ENCODE measurements at places on chromosomes 6 and 20.

GRCh38 chr20:43022568-43022967, 167.1 kb downstream of the PTPRT start:
- no peak for DNase-seq

DNA sequence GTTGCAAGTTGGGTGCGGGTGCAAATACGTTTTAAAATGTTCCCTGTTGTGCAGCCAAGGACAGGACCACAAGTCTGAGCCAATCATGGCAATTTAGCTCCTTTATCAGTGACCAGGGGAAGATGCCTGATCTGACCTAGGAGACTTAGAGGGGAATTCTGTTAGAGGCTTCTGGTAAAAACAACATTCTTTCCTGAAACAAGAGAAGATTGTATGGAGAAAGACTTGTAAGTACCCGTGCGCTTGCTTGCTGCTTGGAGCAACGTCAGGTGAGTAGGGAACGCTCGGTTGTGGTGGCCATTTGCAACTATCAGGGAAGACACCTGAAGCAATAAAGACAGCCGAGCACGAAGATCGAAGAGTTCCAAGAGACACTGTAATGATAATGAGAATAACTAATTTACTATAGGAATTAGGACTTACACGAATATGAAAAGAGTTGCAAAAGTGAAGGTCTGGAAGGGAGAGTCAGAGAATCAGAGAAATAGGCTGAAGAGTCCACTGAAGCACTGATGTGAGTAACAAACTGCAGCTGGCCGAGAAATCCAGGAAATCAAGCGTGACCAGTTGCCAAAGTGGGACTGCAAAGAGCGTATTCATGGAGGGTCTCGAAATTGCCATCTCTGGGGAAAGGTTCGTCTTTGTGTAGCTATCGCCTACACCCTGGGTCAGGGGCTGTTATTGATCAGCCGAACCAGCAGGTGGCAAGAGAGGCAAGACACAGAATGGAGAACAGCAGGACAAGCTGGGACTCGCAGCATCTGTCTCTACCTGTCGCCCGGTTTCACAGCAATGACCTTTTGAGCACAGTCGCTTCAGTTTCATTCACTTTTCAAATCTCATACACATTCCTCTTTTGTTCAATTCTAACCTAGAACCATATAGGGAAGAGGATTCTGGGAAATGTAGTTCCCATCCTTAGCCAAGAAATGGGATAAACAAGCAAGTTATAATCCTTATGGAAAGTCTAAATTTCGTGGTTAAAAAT, 26.1 kb downstream of the LOC128125822 start:
- peak; percentile 70 for DNase-seq

GRCh38 chr6:2042956-2043648, 202.3 kb downstream of the GMDS start:
- DNase-seq, result no peak

- DNase-seq, result no peak
Measured at GRCh38 chr20:24895431-24895830, 53.6 kb upstream of the CST7 start.

- no peak for DNase-seq
Measured at GRCh38 chr20:11372876-11373790, 544.6 kb upstream of the BTBD3 start.

DNA sequence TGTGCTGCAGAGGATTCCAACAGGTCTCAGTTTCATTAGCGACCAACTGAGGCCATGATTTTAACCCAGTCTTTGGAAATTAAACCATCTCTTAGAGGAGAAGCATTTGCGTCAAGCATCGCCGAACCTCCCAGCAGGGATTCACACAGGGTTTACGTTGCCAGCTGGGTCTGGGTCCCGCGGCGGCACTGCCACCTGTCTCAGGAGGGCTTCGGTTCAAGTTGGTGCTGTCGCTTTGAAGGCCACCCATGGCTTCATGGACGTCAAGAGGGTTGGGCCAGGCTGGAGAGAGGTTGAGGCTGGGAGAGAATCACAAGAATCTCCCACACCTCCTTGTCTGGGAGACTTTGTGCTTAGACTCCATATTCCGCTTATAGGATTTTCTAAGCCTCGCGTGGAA, 43.0 kb upstream of the FRMD1 start:
- no peak for DNase-seq

DNA sequence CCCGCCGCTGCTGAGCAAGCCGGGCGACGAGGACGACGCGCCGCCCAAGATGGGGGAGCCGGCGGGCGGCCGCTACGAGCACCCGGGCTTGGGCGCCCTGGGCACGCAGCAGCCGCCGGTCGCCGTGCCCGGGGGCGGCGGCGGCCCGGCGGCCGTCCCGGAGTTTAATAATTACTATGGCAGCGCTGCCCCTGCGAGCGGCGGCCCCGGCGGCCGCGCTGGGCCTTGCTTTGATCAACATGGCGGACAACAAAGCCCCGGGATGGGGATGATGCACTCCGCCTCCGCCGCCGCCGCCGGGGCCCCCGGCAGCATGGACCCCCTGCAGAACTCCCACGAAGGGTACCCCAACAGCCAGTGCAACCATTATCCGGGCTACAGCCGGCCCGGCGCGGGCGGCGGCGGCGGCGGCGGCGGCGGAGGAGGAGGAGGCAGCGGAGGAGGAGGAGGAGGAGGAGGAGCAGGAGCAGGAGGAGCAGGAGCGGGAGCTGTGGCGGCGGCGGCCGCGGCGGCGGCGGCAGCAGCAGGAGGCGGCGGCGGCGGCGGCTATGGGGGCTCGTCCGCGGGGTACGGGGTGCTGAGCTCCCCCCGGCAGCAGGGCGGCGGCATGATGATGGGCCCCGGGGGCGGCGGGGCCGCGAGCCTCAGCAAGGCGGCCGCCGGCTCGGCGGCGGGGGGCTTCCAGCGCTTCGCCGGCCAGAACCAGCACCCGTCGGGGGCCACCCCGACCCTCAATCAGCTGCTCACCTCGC, 1.5 kb downstream of the ARID1B start:
- DNase-seq, result peak; percentile 55

DNA sequence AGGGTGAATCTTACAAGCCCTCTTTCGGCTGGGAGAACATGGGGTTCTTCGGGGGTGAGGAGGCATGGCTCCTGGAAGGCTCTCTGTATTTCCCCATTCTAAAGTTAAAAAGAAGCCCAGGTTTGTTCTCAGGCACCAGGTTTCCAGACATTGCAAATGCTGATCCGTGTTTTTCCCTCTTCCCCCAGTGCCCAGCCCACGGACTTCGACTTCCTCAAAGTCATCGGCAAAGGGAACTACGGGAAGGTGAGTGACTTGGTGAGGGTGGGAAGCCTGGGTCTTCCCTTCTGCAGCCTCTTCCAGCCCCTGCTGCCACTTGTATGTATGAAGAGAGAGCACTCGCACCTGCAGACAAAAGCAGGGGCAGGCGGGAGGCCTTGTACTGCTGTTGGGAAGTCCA, 8.7 kb downstream of the SGK2 start:
- DNase-seq, result no peak

DNA sequence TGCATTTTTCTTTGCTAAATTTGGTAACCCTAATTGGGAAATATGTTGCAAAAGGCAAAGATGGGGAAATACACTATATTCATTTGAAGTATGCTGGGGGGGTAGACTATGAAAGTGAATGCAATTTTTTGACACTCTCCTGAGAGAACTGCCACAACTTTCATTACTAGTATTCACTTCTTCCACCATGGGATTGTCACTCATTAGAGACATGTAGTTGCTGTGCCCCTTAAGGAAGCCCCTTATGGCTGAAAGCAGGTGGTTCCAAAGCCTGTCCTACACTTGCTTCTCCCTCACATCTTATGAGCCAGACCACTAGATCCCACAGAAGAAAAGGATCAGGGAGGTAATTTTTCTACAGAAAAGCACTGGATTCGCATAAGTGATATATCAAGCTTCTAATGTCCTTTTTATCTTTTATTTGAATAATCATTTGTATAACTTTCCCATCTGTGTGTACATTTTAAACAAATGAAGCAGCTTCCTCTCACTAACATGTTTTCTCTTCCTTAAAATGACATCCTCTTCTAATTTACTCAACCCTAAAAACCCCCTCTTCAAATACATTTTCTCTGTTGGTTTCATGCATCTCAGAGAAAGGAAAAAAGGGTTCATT, 83.8 kb downstream of the GCLC start:
- peak; percentile 21 for DNase-seq

- DNase-seq, result no peak
Measured at GRCh38 chr6:33717934-33718455, 6.5 kb upstream of the UQCC2 start.

DNA sequence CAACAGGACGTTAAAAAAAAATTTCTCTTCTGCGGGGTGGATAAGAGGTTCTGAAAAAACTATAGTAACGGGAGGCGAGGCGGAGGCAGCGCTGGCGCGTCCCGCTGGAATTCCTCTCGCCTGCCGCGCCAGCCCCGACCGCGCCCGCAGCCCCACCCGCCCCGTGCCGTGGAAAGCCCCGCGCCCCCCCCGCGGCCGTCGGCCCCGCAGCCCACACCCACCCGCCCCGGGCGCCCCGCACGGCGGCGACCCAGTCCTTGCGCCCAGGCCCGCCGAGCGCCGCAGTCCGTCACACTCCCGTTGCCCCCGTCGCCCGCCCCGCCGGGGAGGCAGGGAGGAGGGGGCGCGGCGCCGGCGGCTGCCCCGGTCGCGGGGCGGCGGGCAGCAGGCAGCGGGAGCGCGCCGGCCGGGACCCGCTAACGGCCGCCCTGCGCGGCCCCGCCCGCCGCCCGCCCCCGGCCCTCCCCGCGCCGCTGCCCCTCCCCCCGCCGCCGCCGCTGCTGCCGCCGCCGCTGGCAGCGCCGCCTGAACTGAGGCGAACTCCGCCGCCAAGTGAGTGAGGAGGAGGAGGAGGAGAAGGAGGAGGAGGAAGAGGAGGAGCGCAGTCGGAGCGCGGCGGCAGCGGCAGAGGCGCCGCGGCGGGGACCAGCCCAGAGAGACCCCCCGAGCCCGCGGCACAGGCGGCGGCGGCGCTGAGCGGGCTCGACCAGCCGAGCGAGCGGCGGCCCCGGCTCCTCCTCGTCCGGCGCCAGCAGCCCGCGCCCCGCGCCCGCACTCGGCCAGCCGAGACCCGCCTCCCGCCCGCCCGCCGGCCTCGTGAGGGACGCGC, at the start of gene QKI:
TSS of gene QKI (plus strand) at position 602 of the 829 bp plus-strand sequence. CDS start 476 bp downstream, outside the sequence.
- DNase-seq, result peak; percentile 74

DNA sequence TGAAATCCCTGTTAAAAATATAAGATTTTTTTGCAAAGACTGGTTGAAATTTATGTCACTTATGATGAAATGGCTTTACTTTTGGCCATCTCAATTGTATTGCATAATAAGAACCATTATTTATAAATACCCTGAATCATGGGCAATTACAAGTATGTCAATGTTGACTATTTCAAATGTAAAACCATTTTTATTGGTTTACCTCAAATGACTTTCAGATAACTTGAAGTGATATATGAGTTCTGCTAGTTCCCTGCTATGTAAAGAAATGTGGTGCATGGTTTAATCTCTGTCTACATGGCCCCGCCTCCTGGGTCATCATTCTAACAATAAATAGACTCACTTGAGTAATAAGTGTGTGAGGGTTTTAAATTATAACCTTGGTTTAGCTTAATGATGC, 275.6 kb upstream of the PREP start:
- DNase-seq, result no peak

DNA sequence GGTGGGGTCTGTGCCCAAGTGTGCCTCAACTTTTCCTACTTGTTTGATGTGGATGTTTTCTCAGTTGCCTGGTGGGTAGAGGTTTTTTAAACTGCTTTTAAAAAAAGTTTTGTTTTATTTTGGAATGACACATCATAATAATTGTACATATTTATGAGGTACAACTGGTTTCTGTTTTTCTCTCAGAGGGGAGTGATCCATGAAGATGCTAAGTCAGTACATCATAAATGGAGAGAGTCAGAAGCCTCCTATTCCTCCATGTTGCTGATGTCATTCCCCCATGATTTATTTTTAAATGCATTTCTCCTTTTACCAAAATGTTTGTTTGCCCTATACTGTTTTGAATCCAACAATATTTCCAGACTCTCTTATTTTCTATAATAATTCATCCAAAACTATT, 77.3 kb upstream of the CLVS2 start:
- DNase-seq, result no peak

DNA sequence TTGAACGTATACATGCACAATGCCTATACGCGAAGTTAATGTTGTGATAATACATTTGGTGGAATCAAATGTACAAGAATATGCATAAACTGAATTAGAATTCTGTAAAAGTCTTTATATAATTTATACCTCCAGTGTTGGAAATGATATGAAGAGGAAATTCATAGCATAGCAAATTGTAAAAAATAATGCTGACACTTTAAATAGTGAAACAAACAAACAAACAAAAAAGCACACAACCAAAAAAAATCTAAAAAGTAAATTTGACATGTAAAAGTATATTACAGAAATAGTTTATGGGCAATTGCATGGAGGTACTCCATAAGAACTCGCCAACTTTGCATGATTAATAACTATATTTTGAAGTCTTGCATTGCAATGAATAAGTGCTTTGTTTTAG, 780.9 kb downstream of the TBC1D32 start:
- no peak for DNase-seq

- DNase-seq, result no peak
Measured at GRCh38 chr6:90885611-90886056, 298.8 kb upstream of the MAP3K7 start.

DNA sequence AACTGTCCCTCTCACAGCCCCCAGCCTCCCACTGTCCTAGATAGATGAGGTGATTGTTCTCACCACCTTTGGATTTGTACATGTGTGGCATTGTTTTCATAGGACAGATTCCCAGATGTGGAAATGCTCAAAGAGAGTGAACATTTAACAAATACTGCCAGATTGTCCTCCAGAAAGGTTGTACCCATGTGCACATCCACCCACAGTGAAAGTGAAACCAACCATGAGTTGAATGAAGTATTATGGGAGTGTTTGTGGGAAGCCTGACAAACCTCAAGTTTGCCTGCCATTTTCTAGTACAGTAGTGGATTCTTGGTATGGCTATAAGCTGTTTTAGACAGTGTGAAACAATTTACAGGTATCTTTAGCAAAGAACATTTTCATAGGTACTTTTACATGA, 42.7 kb downstream of the ANKRD6 start:
- DNase-seq, result no peak

- DNase-seq, result no peak
Measured at GRCh38 chr6:87807475-87807874, 105.4 kb upstream of the AKIRIN2 start.

DNA sequence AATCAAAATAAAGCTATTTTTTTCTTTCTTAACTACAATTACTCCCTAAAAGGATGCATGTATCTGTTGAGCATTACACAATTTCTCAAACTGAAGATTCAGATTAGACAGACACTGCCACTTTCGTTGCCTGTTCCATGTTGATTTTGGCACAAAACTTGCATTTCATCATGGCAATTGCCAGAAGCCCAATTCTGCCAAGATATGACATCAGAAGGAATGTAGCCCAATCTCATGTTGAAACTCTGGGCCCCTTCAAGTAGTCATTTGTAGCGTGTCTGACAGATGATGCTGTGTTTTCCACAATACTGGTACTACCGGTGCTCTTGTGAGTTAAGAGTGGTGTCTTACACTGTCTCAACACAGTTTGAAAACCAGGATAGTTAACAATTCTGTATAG, 705.4 kb downstream of the PTPRT start:
- DNase-seq, result no peak

GRCh38 chr20:32687180-32687532, 13.4 kb upstream of the C20orf203 start:
- DNase-seq, result no peak

- no peak for DNase-seq
Measured at GRCh38 chr6:118876198-118876597, 17.8 kb upstream of the ASF1A start.

- DNase-seq, result no peak
Measured at GRCh38 chr6:130946076-130946475, 117.0 kb downstream of the EPB41L2 start.

All from memory B cell (primary cell).